ENCODE measurements at places on chromosomes 4 and X.

- DNase-seq = no peak
Measured at GRCh38 chr4:41420541-41420940, 117.4 kb upstream of the LIMCH1 start.

- DNase-seq = peak; percentile 63
Measured at GRCh38 chrX:2705046-2705832, 14.1 kb downstream of the CD99 start.

- DNase-seq = peak; percentile 81
Measured at GRCh38 chrX:40109288-40110008, 11.7 kb upstream of the BCOR start.

DNA sequence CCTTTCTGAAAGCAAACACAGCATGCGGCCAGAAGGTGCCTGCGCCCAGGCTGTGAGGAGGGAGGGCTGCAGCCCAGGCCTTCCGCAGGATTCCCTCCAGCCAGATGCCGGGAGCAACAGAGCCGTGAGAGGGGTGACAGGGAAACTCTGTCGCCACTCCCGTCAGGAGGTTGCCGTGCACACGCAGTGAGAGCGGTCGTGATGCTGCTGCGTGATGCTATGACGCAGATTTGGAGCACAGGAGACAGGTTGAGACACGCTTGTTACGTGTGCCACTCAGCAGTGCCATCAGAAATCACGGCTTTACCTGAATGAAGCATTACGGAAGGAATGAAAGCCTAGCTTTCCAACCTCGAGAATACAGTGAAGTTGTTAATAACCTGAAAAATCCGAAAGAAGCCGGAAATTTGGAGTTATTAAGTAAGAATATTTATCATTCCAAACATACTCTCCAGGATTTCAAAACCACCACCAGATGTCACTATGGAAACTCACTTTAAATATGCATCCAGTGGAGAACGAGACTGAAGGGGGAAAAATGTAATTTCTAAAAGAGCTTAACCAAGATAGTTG, 54.4 kb downstream of the FAT1 start:
- DNase-seq = peak; percentile 74

Measured in astrocyte of the hippocampus (primary cell).